ENCODE measurements at places on chromosomes 2 and 18.

- DNase-seq = no peak
Observed at GRCh38 chr2:45723857-45724256, 72.4 kb downstream of the PRKCE start.

DNA sequence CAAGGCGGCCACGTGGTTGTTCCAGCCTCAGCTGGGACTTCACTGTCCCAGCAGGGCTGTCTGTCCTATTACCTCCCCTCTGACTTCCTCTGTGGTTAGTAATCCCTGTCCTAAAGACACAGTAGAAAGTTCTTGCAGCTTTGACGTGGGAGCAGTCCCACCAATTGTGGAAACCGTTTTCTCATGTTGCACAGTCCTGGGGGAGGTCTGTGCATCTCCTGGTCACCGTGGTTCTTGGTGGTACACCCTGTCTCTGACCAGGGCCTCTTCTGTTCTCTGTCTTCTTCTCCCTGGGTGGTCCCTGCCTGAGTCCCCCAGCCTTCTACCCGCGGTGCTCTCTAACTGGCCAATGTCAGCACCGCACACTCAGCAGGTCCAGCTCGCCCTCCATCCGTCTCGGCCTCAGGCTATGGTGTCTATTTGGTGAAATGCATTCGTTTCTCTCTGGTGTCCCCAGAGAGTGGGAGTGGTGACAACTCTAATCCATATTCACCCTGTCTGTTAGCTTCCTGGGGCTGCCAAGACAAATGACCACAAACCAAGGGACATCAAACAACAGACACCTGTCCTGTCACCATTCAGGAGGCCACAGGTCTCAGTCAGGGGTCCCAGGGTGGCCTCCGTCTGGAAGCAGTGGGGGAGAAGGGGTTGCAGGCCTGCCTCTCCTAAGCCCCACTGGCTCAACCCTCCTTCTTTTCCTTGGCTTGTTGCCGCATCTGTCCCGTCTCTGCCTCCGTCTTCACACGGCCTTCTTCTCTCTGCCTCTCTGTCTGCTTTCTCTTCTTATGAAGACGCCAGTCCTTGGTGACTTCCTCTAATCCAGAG is 99.8 kb downstream of the SH3BP4 start:
- no peak for DNase-seq

DNA sequence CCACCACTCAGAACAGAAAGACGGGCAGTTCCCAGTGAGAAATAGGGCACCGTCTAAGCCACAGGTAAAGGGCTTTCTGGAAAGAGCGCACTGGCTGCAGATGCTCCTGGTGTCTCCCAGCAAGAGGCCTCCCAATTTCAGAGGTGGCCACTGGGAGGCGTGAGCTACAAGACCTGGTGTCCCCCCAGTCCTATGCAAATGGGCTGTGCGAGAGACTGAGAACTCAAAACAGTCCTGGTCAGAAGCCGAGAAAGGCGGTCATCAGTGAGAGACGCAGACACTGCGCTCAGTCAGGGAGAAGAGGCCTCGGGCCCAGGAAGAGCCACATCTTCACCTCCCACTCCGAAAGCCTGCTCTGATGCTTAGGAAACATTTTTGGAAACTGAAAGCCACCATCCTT is 179.5 kb downstream of the EIPR1 start:
- peak; percentile 32 for DNase-seq

- DNase-seq = no peak
Observed at GRCh38 chr2:7661502-7661901, 744.3 kb downstream of the RNF144A start.

DNA sequence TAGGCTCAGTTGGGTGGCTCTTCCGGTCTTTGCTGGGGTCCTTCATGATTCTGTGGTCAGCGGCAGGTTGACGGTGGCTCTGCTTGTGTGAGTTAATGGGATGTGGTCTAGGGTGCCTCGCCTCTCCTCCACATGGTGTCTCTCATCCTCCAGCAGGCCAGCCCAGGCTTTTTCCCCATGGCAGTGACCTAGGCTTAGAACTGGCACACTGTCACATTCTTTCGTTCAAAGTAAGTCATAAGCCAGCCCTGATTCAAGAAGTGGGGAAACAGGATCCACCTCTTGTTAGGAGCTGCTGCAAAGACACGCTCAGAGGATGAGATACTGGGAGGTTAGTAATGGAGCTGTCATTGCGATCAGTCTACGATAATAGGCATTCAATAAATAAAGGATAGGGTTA is 46.0 kb upstream of the CTIF start:
- no peak for DNase-seq

DNA sequence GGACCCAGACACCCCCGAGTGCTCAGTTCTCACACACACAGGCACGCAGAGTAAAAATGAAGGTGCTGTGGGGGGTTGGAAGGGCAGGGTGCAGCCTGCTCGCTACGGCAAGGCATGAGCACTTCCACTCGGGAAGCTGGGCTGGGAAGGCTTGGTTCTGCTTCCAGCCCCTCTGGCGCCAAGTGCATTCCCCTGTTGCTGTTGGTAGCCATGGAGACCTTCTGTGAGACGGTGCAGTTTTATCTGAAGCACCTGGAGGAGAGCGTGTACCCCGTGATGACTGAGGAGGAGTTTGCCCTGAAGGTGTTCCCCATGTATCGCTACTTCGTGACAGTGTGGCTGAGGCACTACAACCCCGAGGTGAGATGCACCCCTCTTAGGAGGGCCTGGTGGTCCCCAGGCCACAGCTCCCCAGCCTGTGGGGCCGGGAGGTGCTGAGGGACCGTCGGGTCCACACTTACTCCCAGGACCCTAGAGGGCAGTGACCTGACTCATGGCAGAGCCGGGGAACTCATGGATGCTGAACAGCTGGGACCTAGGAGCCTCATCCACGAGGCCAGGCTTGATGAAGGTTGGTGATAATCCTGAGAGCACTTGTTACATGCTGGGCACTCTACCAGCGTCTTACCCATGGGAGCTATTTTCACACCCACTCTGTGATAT is 15.5 kb downstream of the MROH2A start:
- DNase-seq = no peak

- DNase-seq = peak; percentile 64
Observed at GRCh38 chr2:235545339-235546150, 51.7 kb downstream of the AGAP1 start.

- no peak for DNase-seq
Observed at GRCh38 chr2:108414256-108414876, 34.6 kb upstream of the GCC2 start.

DNA sequence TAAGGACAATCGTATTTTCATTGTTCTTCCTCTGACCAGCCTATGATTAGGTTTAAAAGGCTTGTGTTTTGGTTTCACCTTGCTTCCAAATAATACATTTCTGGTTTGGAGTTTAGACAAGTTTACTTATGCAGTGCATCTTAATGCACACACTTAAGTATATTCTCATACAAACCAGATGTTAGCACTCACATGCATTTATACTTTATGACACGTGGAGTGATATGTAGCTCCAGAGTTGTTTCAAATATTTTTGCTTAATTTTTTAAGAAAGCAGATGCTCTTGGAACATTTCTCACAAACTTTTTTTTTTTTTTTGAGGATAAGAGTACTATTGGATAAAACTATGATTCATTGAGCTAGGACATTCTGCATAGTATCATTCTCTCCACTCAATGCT is 109.9 kb downstream of the PDE1A start:
- no peak for DNase-seq

GRCh38 chr18:41659438-41660130 is 295.4 kb upstream of the PIK3C3 start:
- no peak for DNase-seq

DNA sequence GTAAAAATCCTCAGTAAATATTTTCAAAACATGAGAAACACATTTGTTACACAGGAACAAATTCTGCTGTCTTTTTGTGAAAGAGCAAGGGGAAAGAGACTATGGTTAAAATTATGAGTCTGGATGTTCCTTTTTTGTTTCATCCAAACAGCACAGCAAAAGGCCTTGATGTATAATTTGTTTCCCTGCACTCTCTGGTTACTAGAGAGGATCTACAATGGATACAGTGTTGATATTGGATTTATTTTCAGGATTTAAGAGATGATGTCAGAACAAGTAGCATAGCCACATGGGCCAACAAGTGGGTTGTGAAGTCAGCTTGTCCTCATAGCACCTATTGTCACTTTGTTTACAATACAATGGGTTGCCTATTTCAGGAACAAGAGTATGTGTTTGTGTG is 11.3 kb upstream of the ERBB4 start:
- DNase-seq = no peak

DNA sequence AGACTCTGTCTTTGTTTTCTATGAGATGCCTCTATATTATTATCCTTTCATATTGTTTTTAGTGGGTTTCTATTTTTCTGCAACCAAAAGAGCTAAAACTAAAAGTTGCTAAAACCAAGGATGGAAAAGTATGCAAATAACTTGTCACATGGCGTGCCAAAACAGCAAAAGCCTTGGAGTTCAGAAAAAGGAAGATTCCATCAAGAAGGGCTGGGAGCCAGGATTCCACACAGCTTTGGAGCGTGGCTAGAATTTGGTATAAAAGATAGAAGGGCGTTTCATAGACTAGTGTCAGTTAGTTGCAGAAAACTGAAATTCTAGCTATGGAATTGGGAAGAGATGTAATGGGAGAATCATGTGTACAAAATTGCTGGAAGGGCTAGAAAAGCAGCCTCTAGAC is 4.1 kb downstream of the SCYGR1 start:
- DNase-seq = no peak

DNA sequence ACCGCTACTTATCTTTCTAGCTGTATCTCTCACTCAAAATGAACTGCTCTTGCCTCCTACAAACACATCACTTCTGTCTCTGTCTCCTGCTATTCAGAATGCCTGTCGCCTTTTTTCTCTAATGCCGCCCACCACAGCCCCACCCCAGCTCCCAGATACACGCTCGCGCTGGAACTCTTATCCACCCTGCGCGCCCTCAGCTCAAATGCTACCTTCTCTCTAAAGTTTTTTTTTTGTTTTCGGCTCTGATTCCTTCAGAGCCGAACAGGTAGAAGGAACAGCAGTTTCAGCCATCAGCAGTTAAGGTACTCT is 3.9 kb upstream of the SOS1 start:
- no peak for DNase-seq

DNA sequence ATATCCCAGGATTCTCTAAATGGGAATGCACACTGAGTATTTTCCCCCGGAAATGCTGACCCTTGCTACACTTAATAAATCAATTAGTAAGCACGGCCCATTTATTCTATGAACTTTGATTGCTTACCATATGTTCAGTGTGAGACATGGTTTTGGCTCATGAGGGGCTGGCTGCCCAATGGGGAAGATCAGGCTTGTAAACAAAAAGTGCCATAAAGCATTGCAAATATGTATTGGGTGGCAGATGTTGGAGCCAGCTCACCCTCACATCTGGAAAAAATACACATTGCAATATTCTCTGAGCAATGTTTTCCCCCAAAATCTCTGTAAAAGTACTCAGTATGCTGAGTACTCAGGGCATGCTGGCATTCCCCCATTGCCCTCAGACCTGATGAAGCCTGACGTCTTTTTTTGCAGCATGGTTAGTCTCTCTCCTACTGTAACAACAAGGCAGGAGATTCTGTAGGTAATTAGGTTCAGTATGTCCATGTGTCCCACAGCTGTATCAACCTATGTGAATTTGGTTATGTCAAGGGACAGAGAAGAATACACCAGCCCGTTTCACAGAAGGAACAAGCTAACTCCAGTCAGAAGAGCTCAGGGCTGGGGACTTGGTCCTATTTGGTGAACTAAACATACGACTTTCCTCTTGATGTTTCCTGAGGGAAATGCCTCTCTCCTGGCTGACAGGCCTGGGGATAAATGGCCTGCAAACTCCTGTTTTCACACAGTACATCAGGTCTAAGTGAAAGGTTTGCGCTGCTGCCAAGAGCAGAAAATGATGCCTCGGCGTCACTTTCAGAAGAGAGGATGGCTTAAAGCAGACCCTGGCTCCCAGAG is 202.4 kb downstream of the INSIG2 start:
- no peak for DNase-seq

DNA sequence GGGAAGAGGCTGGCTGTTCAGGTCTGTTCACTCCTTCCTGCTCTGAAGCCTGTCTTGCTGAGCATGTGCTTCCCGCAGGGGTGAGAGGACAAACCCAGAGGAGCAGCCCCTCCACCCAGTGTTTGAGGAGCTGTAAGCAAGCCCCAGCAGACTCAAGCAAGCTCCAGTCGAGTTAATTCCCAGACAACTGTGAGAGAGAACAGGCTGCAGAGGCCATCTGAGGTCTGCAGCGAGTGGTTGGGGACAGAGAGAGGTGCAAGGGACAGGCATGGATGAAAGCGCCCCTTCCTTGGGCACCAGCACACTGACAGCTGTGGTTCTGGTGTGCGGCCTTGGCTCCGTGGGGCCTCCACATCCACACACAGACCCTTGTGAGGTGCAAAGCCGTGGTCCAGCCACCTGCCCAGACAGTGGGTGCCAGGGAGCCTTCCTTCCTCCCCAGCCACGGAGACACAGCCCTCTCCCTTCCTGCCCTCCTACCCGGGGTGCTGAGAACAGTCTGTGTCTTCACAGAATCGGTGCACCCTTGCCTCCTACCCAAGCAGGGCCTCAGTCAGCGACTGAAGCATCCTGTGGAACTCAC is 36.2 kb downstream of the MAL start:
- DNase-seq = no peak

DNA sequence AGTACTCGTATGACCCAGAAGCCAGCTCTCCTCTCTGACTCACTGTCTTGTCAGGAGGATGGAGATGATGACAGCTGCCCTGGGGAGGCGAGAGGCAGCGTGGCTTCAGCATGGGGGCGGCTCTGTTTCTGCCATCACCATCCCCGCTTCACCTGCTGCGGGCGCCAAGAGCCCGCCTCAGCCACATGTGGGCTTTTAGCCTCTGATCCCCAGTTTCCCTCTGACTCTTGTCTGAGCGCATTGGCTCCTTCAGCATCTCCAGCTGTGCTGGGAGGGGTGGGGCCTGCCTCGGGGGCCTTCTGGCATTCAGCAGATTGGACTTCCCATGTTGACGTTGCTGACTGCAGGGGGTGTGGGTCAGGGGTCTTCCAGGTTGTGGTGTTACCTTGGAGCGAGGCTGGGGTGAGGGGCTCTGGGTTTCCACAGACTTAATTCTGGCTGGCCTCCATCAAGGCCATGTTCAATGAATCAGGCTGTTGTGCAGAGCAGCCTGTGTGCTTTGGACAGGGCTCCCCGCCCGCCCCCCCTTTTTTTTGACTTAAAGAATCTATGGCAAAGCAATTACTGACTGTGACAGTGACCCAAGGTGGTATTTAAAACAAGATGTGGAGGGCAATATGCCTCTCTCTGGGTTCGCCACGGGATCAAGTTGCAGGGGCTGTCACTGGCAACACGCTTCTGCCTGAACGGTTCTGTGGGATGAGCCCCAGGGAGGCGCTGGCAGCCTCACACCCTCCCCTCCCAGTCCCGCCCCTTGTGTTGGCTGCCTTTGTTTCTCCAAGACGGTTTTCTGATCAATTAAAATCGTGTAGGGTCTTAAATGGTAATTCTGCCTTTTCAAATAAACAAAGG is 228.3 kb downstream of the LDLRAD4 start:
- no peak for DNase-seq

DNA sequence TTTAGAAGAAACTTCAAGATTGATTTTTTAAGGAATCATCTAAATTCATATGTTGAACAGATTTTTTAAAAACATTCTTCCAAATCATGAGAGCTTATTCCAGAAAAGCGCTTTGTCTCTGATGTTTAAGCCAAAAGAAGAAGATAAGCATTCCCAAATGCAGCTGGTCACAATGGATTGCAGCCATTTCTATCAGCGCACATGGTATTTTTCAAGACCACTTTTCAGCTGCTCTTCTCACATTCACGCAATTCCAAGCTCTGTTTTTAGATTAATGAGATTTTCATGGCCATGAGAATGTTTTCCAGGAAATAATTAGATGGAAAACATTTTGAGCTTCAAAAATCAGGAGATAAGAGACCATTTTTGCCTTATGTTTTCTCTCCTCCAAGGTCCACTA is 8.7 kb downstream of the OSBPL1A start:
- no peak for DNase-seq

GRCh38 chr2:228590681-228591080 is 409.2 kb upstream of the SPHKAP start:
- no peak for DNase-seq

GRCh38 chr2:218221000-218221399 is 4.0 kb downstream of the ARPC2 start:
- DNase-seq = no peak

Data from dermis blood vessel endothelial cell (primary cell).